ENCODE measurements at places on chromosomes 16 and 17.
A peak's percentile ranks its signal among the peaks of the same experiment; 100 is the strongest.

GRCh38 chr17:77391668-77392375, 251.1 kb downstream of the SEC14L1 start:
- DNase-seq, result no peak

DNA sequence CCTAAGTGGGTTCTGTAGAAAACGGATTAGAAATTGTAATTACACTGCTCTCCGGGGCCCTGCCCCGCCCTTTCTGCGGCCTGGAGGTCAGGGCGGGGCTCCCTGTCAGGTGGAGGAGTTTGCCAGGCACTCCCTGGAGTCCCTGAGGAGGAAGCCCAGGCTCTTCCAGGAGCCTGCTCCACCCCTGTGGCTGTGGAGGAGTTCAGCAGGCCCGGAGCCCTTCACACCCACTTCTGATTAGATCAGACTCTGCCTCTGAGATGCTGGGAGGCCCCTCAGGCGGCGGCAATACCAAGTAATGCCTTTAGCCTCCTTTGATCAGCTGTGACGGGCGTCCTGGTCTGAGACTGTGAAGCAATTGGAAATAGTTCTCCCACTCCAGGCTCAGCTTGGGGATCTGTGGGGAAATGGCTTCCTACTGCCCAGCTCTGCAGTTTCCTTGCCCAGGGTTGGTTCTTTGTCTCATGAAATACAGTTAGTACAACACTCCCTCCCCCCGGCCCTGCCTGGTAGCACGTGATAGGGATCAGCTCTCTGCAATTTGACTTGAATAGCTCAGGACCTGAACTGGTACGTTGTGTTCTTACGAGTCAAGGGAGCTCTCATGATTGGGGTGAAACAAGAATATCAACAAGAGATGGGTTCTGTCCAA, 22.3 kb downstream of the BAIAP2 start:
- peak; percentile 60 for DNase-seq

- DNase-seq, result no peak
These were observed 40.7 kb upstream of the STH start for GRCh38 chr17:45958307-45958706.

DNA sequence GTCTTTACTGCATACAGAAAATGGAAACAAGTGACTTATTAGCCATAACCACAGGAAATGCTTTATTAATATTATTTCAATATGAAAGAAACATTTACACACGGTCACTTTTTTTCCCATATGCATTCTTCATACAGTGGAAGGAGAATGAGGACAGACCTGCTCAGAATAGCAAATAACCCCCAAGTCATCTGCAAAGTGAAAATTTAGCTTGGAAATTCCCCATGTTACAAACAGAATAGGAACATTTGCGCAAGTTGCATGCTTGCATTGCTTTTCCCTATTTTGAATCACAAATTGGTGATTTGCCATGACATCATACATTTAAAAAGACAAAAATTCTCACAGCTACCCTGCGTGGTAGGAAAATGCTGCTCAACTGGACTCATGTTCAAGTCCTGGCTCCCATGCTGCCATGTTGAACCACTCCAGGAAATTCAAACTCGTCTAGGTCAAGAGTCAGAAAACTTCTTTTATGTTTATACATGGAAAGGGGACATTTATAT, 102.0 kb downstream of the GP2 start:
- no peak for DNase-seq

GRCh38 chr17:43818966-43819365, 14.0 kb downstream of the MPP3 start:
- DNase-seq, result no peak

GRCh38 chr17:75844530-75845057, 390 bp upstream of the UNC13D start:
- DNase-seq, result no peak

GRCh38 chr17:13631529-13631928, 29.8 kb upstream of the HS3ST3A1 start:
- no peak for DNase-seq

- no peak for DNase-seq
These were observed 8.8 kb upstream of the DNASE1 start for GRCh38 chr16:3645504-3646347.

GRCh38 chr17:7026471-7027115, 3.7 kb downstream of the BCL6B start:
- no peak for DNase-seq

DNA sequence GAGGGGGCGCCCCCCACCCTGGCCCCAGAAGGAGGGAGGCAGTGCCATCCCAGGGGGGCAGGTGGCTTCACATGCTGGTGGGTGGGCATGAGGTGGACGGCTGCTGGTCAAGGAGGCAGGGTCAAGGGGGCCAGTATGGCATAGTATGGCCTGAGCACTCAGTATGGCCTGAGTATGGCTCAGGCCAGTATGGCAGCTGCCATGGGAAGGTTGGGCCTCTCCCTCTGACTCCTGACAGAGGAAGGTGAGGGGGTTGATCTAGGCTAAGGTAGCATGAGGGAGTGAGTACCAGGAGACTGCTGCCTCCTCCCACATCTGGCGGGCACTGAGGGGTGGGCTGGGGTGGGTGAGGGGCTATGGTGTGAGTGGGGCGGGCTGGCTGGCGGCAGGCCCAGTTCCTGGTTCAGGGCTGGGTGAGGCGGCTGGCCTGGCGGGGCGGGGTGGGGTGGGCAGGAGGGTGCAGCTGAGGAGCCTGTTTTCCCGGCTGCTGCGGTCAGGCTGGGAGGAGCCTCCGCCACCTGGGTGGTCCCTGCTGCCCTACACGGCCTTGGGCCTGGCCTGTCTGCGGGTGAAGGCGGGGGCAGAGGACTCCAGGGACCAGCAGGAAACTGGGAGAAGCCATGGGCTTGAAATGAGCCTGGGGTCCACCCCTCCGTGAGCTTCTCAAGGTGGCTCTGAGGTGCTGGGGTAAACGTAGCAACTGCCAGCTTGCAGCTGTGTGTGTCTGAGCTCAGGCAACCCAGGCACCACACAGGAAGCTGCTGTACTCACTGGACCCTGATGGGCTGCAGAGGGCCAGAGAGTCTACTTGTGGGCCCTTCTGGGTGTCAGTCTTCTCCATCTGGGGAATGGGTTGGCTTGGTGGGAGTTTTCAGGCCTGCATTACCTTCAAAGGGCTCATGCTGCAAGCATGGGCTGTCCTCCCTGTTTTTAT, 57.0 kb downstream of the RAI1 start:
- DNase-seq, result no peak

GRCh38 chr17:51170736-51171135, 4.5 kb downstream of the NME2 start:
- DNase-seq, result no peak

DNA sequence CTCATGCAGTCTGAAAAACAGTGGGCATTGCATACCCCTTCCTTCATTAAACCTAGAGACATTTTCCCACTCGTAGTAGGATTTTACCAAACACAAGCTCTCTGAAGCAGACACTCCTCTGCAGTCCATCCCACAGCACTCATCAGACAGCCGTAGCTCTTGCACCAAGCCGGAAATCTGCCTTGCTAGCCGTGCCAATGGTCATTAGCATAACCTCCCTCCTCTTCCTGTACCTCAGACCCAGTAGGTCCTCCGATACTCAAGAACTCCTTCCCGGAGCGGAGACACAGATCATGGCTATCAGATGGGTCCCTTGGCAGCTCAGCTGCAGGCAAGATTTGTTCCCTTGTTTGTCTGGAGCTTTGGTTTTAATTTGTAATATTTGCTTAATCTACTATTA, 483.1 kb upstream of the PSMD7 start:
- DNase-seq, result no peak

DNA sequence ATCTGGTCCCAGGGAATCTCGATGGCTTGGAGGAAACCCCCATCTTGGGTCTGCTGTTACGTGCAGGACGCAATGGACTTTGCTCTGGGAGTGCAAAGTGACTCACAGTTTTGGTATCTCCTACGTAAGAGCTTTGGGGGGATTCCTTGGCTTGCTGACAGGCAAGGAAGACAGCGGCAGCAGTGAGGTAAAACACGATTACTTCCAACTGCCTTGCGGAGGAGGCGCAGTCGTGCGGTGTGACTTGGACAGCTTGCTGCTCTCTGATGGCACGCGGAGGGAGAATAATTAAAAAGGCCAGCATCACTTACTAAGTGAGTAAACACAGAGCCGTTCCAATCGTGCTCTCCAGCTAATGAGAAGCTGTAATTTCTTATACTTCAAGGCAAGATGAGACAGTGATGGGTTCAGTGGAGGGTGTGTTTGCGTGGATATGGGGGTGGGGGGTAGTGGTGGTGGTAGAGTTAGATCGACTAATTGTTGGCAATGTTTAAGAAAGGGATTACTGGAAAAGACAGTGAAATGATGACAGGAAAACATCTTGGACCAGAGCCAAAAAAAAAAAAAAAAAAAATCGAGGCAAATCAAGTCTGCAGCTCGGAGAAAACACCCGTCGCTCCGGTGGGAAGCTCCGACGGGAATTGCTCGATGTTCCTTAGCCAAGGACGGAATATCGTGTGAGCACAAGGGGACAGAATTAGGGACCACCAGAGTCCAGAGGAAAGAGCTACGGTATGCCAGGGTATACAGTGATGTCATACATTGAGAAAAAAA, 184.8 kb upstream of the ZFHX3 start:
- DNase-seq, result peak; percentile 29

- no peak for DNase-seq
These were observed 44.0 kb downstream of the ZNF276 start for GRCh38 chr16:89765292-89765830.

DNA sequence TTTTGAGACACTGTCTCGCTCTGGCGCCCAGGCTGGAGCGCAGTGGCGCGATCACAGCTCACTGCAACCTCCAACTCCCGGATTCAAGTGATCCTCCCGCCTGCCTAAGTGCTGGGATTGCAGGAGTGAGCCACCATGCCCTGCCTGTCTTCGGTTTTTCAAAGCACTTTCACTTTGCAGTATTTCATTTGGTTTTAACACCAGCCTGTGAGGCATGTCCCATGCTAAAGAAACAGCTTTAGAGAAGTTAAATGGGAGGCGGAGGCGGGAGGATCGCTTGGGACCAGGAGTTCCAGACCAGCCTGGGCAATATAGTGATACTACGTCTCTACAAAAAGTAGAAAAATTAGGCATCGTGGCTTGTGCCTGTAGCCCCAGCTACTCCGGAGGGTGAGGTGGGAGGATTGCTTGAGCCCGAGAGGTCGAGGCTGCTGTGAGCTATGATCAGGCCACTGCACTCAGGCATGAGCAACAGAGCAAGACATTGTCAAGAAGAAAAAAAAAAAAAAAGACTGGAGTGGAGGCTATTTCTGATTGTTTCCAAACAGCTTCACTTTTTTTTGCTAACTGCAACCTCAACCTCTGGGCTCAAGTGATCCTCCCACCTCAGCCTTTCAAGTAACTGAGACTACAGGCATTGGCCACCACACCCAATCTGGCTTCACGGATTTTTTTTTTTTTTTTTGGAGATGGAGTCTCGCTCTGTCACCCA, 1.3 kb downstream of the METTL23 start:
- DNase-seq, result no peak

GRCh38 chr16:3157229-3158025, 22.6 kb downstream of the ZNF213 start:
- DNase-seq, result no peak

GRCh38 chr17:78501241-78502036, 75.8 kb downstream of the DNAH17 start:
- no peak for DNase-seq

DNA sequence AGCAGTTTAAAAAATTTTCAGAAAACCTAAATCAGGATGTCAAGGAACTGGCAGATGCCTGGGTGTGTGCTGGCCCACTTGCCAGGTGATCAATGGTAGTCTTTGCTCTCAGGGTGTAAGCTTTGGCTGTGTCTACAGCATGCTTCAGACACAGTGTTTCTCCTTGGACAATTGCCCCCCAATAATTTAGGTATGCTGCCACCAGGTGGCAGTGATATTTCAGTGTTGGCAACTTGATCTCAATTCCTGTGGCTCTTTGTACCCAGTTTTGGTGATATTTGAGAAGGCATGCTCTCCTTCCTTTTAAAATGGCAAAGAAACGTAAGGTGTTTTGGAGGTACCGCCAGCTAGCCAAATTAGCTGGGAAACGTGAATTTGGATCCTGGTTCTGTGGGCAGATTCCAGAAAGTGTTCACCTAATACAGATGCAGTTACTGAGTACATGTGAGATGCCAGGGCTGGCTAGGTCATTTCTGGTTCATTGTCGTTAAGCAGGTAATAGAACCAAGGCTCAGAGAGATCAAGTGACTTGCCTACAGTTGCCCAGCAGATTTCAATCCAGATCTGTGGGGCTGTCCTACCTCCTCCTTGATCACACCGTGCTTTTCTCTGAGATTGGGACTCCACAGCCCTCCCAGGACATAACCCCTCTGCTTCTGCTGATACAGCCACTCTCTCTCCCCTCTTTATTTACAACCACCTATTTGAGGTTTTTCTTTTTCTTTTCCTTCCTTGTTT, 155.6 kb upstream of the PLCG2 start:
- peak; percentile 56 for DNase-seq

GRCh38 chr17:28579526-28579925, 2.8 kb upstream of the ALDOC start:
- no peak for DNase-seq

GRCh38 chr17:72187556-72187955, 66.7 kb downstream of the SOX9 start:
- no peak for DNase-seq

DNA sequence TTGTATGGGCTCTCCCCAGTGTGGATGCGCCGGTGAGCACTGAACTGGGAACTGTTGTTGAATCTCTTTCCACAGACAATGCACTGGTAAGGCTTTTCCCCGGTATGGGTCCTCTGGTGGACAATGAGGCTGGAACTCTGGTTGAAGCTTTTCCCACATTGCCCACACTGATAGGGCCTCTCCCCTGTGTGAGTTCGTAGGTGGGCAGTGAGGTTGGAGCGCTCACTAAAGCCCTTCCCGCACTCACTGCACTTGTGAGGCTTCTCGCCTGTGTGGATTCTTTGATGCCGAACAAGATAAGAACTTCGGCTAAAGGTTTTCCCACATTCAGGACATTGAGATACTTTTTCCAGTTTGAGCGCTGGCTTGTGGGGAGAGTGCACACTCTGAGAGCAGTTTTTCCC, 17.8 kb downstream of the ZSCAN32 start:
- no peak for DNase-seq

- peak; percentile 55 for DNase-seq
These were observed 58.3 kb downstream of the RAI1 start for GRCh38 chr17:17739388-17740066.

DNA sequence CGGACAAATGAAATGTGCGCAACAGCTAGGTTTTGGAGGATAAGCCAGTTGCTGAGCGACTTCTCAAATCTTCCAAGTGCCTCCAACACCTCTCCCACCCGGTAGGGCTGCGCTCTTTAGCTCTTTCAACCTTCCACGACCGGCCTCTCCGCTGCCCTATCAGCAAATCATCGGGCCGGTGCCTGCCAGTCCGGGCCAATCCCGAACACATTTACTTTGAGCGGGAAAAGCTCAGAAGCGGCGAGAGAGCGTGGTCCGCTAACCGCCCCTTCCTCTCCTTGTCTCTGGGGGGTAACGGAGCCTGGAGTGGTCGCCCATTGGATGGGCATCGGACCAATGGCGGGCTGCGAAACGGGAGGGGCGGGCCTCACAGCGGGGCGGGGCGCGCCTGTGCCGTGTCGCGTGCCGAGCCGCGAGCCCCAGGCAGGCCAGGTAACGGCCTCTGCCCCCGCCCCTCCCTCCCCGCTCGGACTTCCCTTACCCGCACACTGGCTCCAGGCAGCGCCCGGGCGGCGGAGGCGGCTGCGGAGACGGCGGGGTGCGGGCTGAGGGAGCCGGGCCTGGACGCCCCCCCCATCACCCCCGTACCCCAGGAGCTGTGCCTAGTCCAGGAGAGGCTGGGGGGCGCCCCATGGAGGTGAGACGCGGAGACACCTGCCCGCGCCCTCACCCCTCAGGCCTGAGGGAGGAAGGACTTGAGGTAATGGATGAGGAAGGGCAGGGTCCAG, at the start of gene MEIOC:
MEIOC (plus strand) TSS at position 486 of the 728 bp plus-strand sequence; CDS start at position 632, 146 bp downstream.
- no peak for DNase-seq
